CD4-positive, alpha-beta T cell treated with Interleukin-12 subunit alpha and Interleukin-12 subunit beta, for 1 hour (primary cell): ENCODE measurements at places on chromosomes 5 and 9.

DNA sequence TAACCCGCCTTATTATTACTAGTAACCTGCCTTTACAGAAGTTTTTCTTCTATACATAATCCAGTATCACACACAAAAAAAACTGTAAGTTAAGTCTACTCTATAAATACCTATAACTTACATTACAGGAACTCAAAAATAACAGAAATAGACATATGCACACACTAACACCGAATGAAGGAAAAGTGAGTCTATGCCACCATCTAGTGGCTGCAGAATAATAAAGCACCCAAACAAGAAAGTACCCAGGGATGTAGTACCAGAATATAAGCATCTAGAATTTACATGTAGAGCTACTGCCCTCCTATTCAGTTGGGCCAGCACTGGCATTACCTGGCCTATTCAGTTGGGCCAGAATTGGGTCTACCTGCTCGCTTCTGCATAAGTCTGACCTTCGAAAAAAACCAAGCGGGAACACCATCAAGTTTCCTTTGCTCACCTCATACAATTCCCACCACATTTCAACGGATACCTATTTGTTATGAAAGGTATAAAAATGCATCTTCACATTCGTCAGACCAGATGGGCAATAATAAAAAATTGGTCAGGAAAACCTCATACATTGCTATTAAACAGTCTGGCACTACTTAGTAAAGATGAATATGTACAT, 4.0 kb upstream of the NIPSNAP3A start:
- DNase-seq: peak; percentile 76

DNA sequence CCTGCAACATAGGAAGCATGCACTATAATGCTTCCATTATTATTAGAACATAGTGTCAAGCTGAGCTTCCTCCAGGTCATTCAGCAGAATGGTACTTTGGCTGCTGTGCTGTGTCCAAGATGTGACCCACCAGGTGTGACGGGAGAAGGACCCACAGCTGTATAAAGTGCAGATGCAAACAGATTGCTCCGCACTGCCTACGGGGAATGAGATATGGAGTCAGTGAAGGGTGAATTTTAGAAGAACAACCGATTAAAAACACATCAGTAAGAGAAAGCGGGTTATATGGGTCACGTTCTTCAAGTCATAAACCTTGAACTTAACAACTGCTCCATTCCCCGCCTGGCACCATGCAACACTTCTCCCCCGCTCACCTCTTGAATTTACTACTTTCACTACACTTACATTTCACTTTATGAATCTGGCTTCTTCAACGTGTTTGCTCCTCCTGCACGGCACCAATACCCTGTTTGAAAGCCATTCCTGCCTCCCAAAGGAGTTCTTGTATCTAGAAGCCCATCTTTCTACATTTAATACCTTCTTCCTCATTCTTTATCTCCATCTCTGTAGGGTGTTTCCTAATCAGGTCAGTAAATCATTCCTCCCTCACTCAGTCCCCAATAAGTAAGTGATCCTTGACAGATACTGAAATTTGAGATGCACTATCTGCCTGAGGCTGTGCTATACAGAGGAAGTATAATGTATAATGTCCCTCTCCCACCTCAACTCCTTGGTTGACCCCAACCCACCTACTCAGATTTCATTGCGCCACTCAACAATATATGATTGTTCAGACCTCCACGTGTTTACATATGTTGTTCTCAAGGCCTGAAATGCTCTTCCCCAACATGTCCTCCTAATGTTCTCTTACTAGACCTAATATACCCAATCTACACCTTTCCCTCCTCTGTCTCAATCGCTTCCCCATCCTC, 25.9 kb downstream of the BRINP1 start:
- DNase-seq: no peak

GRCh38 chr9:92608909-92609445, 61.0 kb downstream of the IPPK start:
- DNase-seq: no peak

- DNase-seq: no peak
Measured at GRCh38 chr5:122273696-122274095, 38.3 kb upstream of the SNCAIP start.

- DNase-seq: no peak
Measured at GRCh38 chr9:135950135-135950682, 11.0 kb downstream of the UBAC1 start.

DNA sequence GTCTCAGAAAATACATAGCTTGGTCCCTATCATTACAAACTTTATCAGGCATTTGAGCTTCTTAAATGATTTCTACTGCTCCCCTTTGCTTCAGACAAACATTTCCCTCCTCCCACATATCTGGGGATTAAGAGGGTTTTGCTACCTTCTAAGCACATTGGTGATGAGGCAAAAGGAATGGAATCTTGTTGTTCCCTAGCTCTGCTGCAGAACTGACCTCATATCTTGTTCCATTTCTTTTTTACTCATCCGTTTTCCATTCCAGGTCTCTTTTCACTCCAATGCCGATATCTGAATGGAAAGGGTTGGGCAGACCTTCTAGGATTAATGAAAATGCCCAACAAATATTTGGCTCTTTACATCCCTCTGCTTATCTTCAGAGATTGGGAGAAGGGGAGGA, 444.6 kb downstream of the ZNF608 start:
- no peak for DNase-seq

DNA sequence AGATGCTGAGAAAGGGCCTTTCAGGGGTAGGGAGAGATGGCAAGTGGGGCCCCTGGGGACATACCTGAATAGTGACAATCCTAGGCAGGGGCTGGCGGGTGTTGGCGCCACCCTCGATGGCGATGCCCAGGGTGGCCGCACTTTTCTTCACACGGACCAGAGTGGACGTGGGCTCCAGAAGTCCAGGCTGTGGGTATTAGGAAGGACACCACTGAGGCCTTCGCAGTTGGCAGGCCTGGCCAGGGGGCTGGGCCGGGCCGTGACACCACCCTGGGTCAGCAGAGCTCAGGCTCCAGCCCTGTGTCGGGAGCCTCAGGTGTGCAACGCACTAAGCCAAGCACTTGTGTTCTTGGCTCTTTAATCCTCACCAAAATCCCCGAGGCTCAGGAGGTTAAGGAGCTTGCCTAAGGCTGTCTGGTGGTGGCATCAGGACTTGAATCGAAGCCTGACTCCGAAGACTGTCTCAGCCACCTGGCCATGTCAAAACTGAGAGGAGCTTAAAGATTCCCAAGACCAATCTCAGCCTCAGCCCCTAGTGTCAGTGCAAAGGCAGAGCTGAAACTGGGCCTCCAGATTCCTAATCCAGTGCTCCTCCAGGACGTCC, 15.5 kb upstream of the AKNA start:
- no peak for DNase-seq

- no peak for DNase-seq
Measured at GRCh38 chr9:93013856-93014582, 44.5 kb upstream of the SUSD3 start.

DNA sequence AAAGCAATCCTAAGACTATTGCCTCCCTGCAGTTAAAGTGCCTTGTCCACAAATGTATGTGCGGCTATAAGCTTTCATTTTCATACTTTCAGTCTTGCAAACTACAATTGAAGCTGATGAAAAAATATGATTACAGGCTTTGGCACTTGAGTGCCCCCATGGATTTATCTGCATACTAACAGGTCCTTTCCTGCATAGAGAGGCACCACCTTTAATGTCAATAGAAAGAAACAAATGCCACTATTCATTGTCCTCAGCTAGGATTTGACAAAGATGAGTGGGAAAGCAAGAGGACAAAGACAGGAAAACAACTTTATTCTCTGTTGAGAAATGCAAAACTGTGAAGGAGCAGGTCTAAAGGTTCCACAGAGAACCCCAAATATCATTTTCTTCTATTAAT, 125.7 kb upstream of the PTGER4 start:
- DNase-seq: no peak

- no peak for DNase-seq
Measured at GRCh38 chr5:16082982-16083381, 96.6 kb downstream of the MARCHF11 start.

DNA sequence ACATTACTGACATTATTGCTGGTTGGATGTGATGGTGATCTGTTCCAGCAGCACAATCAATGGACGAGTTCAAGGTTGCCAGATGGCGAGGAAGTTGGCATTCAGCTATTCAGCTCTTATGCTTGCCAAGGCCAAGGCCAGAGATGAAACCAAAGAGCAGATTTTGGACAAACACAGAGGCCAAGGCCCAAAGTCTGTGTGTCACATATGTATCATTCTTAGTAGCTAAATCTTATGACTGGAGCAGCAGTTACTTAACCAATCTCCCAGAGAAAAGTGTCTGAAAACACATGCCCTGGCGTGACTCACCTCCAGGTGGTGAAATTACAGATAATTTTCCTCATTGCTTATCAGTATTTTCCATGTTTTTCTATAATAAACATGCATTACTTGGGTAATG, 189.0 kb upstream of the EGFLAM start:
- no peak for DNase-seq

DNA sequence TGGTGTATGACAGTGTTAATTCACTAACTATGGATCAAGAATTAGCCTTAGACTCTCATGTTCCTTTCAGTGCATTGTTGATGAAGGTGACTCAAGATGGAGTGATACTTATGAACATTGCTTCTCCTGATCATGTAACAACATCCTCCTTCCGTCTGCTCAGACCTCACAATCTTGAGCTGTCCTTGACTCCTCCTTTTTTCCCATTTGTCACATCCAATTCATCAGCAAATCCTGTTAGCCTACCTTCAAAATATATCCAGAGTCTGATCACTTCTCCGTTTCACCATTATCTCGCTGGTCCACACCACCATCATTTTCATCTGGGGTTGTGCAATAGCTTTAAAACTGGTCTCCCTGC, 9.2 kb upstream of the SEMA6A start:
- no peak for DNase-seq

- DNase-seq: no peak
Measured at GRCh38 chr5:153674356-153674755, 183.9 kb downstream of the GRIA1 start.

DNA sequence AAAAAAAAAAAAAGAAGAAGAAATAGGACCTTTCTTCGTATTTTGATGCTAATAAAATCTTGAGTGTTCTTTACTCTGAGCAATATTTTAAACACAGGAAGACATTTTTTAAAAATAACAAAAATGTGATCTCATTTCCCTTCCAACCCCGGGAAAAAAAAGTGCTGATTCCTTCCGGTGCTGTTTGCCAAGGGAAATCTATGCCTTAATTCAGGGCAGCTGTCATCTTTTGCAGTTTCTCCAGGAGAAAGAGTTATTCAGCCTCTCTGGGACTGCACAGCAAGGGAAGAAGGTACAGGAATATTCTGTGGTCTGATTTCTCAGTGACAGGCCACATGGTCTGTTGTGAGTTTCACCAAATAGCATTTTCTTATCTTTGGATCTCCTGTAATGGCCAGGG, 291.9 kb upstream of the IRX1 start:
- DNase-seq: no peak
